ENCODE measurements at places on chromosomes 5 and 9. TPM values are rescaled to one million over a fixed set of nuclear protein-coding genes. Genes with fewer than 3 reads are reported as not detected.

Gene FNIP1
- total RNA-seq: 39.4 TPM

Gene ARHGEF28
- 0.27 TPM for total RNA-seq

Gene SPINK13
- 0.50 TPM for total RNA-seq

Gene IRX2
- total RNA-seq: 5.8 TPM

Gene AHRR
- 20.0 TPM for total RNA-seq

Gene SPATA31D4
- total RNA-seq: not detected

Gene WNK2
- total RNA-seq: 3.4 TPM

Gene IFNK
- total RNA-seq: not detected

Gene STPG3
- total RNA-seq: not detected

Gene PCDHA1
- total RNA-seq: 0.48 TPM

Gene SLC46A2
- not detected for total RNA-seq

Gene ZNF454
- total RNA-seq: not detected

Gene KCNMB1
- total RNA-seq: not detected
